ENCODE measurements at places on chromosomes 6 and 20. TPM values are rescaled to one million over a fixed set of nuclear protein-coding genes. Genes with fewer than 3 reads are reported as not detected.

DNA sequence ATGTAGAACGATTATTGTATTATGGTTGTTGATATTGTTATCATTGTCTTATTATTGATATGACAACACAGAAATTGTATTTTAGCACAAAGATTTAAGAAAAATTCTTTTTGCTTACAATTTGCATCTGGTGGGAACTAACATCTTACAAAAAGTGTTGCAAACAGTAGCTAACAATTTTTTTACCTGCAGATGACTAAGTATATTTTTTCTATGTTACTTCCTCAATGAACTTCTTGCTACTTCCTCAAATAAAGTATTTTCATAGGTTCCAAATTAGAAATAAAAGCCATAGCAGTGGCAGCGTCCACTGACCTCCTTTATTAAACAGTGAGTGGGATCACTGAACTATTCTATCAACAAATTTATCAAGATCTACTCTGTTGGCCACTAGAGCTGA lies 847.0 kb downstream of the PHF3 start:
- no peak for DNase-seq
- no peaks in the 10 kb centered on the region for H3K27me3 ChIP-seq
- no peaks in the 10 kb centered on the region for H3K4me1 ChIP-seq
- H3K36me3 ChIP-seq = no peaks in the 10 kb centered on the region

- H3K4me1 ChIP-seq = peaks cover 14% of the 10 kb centered on the region
- no peaks in the 10 kb centered on the region for H3K27me3 ChIP-seq
- no peak for DNase-seq
- H3K4me3 ChIP-seq = no peak overlapping the region
These were observed 16.2 kb upstream of the FRMD1 start for GRCh38 chr6:168095171-168095691.

- no peaks in the 10 kb centered on the region for H3K4me1 ChIP-seq
- no peaks in the 10 kb centered on the region for H3K27me3 ChIP-seq
- no peaks in the 10 kb centered on the region for H3K36me3 ChIP-seq
- DNase-seq = no peak
- no peak overlapping the region for H3K4me3 ChIP-seq
These were observed 234.0 kb upstream of the MARCKS start for GRCh38 chr6:113623129-113623528.

DNA sequence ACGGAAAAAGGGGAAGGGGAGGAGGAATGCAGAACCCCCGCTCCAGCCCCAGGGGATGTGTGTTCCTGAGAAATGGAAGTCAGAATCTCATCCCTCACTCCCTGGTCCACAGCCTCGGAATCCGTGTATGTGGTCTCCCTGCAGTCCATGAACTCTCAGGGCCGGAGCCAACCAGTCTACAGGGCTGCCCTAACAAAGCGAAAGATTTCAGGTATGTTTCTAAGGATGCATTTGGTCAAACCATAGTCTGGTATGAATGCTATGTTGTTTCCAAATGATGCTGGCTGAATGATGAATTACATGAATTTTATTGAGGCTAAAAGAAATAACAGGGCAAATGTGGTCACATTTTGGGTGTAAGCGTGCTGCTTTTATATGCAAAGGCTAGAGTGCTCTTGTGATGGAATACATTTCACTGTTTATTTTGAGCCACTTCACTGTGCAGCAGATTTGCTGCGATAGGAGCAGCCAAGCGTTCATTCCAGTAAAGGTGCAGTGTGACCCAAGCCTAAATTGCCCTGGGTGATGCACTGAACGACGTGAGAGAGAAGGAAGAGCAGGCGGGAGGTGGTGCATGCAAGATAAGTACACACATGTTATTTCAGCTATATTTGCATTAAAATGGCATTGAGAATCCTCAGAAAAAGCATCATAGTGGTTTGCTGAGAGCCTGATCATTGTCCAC lies 52.4 kb downstream of the FNDC1 start:
- no peaks in the 10 kb centered on the region for H3K27me3 ChIP-seq
- H3K4me1 ChIP-seq = no peaks in the 10 kb centered on the region
- H3K36me3 ChIP-seq = no peaks in the 10 kb centered on the region
- H3K27ac ChIP-seq = no peak overlapping the region
- DNase-seq = no peak
- no peak overlapping the region for H3K4me3 ChIP-seq

Gene DEFB125
- not detected for total RNA-seq

GRCh38 chr6:108862479-108863191 lies 14.4 kb downstream of the ARMC2 start:
- no peaks in the 10 kb centered on the region for H3K27me3 ChIP-seq
- no peak overlapping the region for H3K27ac ChIP-seq
- H3K36me3 ChIP-seq = no peaks in the 10 kb centered on the region
- H3K4me3 ChIP-seq = no peak overlapping the region
- peaks cover 9% of the 10 kb centered on the region for H3K4me1 ChIP-seq
